ENCODE measurements at places on chromosomes 16 and 17.

GRCh38 chr16:11171448-11171709 is 84.6 kb downstream of the SOCS1 start:
- no peak for DNase-seq

DNA sequence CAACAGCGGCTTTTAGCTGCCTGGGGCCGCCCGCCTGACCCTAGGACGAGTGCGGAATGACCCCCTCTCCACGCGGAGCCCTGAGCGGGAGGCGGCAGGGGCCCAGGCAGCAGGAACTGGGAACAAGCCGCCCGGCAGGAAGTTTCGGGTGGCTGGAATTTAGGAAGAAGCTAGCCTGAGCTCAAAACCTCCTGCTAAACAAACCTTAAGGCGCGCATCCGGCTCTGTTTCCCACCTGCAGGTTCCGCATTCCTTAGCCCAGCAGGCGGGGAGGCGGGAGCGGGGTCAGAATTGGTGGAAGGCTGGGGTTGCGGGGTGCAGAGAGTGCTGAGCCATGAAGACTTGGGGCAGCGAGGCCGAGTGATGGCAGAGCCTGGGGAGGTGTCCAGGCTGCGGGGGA is 813.9 kb downstream of the KCNJ18 start:
- DNase-seq = no peak

GRCh38 chr16:89765292-89765830 is 44.0 kb downstream of the ZNF276 start:
- DNase-seq = no peak

- DNase-seq = no peak
These were observed 124.7 kb downstream of the NPIPB5 start for GRCh38 chr16:22635357-22635761.

DNA sequence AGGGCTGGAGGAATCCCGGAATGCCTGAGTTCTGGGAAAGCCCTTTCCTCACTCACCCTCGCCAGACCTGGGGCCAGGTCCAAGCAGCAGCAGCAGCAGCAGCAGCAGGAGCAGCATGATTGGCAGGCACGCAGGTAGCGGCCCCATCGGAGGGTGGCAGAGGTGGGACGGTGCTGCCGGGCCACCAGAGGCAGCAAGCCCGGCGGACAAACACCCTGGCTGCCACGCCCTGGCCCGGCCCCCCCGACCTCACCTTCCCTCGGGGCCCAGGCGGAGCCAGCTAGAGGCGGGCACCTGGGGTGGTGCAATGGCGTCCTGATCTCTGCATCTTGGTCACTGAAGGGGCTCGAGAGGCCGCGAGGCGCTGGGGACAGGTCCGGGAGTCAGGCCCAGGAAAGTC is 122.4 kb downstream of the LAT start:
- DNase-seq = peak; percentile 91

All from mucosa of descending colon (tissue), 3 donors.